ENCODE measurements at places on chromosomes 1 and 21.
A peak's percentile ranks its signal among the peaks of the same experiment; 100 is the strongest.

- DNase-seq, result no peak
Observed at GRCh38 chr1:219324629-219325367, 151.1 kb downstream of the LYPLAL1 start.

GRCh38 chr1:180966744-180967536 lies 54.2 kb downstream of the KIAA1614 start:
- DNase-seq, result no peak

DNA sequence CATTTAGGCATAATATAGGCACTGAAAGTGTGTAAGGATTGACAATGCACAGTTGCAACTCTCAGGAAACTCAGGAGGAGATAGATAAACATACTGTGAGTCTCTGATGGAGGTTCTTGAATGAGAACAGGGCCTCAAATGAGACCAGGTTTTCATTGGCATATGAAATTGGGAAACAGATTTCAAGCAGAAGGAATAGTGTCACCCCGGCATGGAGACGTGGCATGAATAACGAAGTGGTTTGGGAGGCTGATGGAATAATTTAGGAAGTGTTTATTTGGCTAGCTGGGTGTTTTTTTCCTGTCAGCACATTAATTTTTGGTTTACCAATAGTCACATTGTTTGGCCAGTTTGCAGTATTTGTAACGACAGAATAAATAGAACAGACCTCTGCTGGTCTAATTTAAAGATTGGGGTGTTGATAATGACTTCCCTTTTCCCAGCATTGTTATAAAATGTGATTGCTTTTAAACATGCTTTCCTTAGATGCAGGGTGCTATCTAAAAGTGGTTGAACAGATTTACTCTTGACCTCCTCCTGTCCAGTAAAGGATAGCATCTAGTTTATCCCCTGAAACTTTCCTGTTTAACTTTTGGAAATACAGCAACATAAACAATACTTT lies 132.0 kb downstream of the C1orf21 start:
- DNase-seq, result no peak

GRCh38 chr1:147725685-147726084 lies 34.7 kb downstream of the GJA5 start:
- no peak for DNase-seq

DNA sequence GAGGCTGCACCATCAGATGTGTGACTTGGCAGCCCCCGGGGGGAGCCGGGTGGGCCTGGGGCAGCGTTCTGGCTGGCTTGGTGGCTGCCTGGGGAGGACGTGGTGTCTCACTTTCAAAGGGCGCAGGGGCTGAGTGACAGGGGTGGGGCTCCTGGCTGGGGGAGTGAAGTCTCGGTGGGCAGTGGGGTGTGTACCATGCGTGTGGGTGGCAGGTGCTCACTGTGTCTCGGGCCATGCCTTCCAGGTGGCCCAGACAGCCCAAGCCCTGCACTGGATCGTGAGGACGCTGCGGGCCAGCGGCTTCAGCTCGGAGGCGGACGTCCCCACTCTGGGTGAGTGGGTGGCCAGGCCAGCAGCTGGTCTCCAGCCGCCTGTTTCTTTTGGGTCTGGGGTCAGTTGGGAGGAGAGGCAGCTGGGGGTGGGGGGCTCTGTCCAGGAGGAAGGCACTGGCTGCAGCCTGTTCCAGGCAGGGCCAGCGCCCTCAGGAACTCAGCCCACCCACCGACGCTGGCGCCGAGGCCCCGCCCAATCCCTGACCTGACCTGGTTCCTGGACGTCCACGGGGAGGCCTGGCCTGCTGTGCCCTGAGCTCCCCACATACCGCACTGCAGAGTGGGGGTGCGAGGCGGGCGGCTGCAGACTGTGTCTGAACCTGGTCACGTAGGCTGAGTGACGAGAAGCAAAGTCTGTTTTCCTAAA lies 30.6 kb upstream of the LRRC3 start:
- DNase-seq, result no peak

DNA sequence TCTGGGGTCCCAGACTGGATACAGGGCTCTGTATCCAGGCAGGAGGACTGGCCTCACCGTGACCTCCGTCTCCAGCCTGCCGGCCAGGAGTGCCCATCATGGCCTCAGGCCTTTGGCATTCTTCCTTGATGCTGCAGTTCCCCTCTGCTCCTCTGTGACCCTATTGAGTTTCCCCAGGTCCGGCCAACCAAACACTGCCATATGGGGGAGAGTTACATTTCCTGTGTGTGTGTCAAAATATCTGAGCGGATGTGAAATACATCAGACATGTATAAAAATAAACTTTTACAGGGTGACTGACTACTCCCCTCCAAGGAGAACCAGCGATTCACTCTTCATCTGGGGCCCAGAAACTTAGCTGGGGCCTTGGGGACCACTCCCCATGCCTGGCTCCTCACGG lies 10.2 kb upstream of the UBL4B start:
- DNase-seq, result peak; percentile 19

- no peak for DNase-seq
Observed at GRCh38 chr1:179228783-179229213, 679 bp downstream of the ABL2 start.

GRCh38 chr1:42442662-42443061 lies 13.2 kb downstream of the ZMYND12 start:
- no peak for DNase-seq

DNA sequence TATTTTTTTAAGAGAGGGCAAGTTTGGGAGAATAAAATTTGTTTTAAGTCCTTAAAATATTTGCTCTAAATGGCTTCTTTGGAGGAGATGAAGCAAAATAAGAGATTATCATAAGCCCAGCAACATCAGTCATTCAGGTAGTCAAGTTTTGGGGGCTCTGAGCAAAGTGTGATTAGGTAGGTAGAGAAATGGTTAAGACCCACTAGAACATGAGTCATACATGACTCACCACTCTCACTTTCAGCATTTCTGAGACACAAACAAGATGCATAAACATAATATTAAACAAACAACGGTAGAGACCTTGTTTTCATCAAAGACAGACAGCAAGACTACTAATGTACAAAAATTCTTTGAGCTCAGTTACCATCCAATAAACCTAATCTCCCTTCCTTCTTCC lies 272.2 kb downstream of the LMO4 start:
- no peak for DNase-seq
